ENCODE measurements at places on chromosomes 2 and 18. TPM values are rescaled to one million over a fixed set of nuclear protein-coding genes. Genes with fewer than 3 reads are reported as not detected.

The REG1B gene
- total RNA-seq: not detected

The CYTIP gene
- 3.3 TPM for total RNA-seq

The ADCYAP1 gene
- 2.2 TPM for total RNA-seq

The RGPD8 gene
- total RNA-seq: 15.6 TPM

The CTAGE1 gene
- total RNA-seq: 0.80 TPM

The TRIM43B gene
- total RNA-seq: not detected

The TMEM17 gene
- total RNA-seq: 4.0 TPM

The CHST9 gene
- 19.3 TPM for total RNA-seq

The RPRM gene
- 2.5 TPM for total RNA-seq

The ALKAL2 gene
- 22.6 TPM for total RNA-seq

The UPP2 gene
- total RNA-seq: not detected

The SPC25 gene
- 0.91 TPM for total RNA-seq

The SLC16A14 gene
- total RNA-seq: 14.7 TPM

The CPLX4 gene
- not detected for total RNA-seq

The CD8B2 gene
- total RNA-seq: 0.55 TPM

The PLCD4 gene
- total RNA-seq: 1.1 TPM

The INHBB gene
- 35.9 TPM for total RNA-seq

The RGPD3 gene
- 0.09 TPM for total RNA-seq

The CHRND gene
- total RNA-seq: 1.4 TPM

The TLX2 gene
- not detected for total RNA-seq

The SIGLEC15 gene
- total RNA-seq: 0.91 TPM

The FOXD4L1 gene
- not detected for total RNA-seq

The COL5A2 gene
- 17.6 TPM for total RNA-seq

The LAMA3 gene
- total RNA-seq: 35.9 TPM

The STARD6 gene
- not detected for total RNA-seq
